Activated T-helper 9 cell treated with anti-CD3 and anti-CD28 coated beads, Interleukin-2, amount 50 U/mL, for 16 hours (primary cell): ENCODE measurements at places on chromosomes 11 and 22.

GRCh38 chr11:89504270-89504669, 13.1 kb upstream of the NOX4 start:
- no peak for DNase-seq

- DNase-seq = no peak
Observed at GRCh38 chr22:40716116-40716515, 36.8 kb downstream of the MCHR1 start.

- no peak for DNase-seq
Observed at GRCh38 chr22:37406441-37407235, 20.6 kb downstream of the ELFN2 start.

DNA sequence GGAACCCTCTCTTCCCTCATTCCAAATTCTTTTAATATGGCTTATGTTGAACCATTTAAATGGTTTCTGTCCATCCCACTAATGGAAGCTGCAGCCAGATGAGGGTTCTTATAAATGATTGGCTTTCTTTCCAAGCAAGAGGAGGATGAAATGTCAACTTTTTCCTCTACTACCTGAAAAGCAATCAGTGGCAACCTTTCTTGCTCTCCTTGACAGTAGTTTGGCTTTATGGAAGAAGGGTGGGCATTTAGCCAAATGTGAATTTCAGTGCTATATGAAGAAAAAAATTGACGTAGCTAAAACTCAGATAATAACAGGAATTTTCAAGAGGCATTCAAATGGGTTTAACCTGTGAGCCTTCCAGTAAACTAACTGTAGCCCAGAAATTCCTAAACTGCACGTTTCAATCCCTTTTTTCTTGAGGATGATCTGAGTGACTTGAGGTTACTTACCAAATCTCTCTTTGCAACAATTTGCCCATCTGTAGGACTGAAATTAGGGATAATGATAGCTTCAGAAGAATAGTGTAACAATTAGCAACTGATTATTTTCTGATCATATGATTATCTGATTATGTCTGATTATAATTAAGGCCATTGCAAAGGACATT, 90.9 kb downstream of the EXT2 start:
- DNase-seq = no peak

DNA sequence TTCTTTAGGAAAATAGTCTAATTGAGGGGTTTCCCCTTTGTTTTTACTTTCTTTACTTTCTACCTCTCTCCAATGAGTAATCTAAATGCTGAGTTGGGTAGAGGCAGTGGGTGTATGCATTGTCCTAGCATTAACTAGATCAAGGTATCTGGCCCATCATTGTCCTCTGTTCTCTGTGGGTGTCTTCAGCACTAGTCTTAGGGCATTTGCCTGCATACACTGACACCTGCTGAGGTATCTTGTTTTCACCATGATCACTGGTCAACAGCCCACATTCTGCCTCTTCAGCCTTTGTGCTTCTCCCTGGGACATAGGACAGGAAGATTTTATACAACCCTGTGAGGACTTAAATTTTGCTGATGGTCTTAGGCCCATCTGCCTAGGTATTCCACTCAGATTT, 371.1 kb downstream of the RAB38 start:
- no peak for DNase-seq
